HEK293T (cell line): ENCODE measurements at places on chromosomes 7 and 10.

- DNase-seq: no peak
Measured at GRCh38 chr7:128146052-128146451, 95.0 kb upstream of the LEP start.

GRCh38 chr7:130648580-130648979 lies 20.0 kb downstream of the COPG2 start:
- DNase-seq: no peak

GRCh38 chr7:37039131-37039749 lies 314.9 kb upstream of the AOAH start:
- DNase-seq: no peak

DNA sequence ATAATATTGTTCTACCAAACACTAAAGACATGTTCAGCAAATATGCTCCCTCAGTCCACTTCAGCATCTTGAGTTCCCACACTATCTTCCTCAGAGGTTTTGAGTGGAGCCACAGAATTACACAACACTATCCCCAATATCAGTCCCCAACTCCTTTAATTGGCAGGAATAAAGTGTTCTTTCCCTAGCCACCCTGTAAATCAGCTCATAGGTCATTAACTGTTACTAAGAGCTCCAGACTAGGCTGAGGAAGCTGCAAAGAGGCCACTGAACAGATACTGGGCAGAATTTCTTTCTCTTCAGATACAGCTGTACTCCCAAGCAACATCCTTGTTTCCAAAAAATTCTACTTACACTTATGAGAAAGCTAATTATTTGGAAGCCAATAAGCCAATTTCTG lies 11.6 kb upstream of the KAT6B start:
- no peak for DNase-seq

- no peak for DNase-seq
Measured at GRCh38 chr7:3955751-3956696, 655.0 kb downstream of the SDK1 start.

DNA sequence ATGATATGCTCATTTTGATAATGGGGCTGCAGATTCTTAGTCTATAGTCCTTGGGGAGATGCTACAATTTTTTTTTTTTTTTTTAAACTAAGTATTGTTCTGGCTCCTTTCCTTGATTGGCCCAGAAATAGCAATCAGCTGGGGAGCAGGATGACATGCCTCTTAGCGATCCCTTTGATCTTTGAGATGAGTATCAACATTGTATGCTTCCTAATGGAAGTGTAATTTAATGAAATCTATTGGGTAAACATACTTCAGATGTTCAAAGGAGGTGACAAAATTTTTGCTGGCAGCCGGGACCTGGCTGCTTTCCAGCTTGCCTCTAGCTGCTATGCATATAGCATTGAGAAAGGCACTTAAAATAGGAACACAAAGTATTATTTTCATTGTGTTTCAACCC lies 43.5 kb downstream of the VTI1A start:
- DNase-seq: no peak

GRCh38 chr10:76398043-76398710 lies 966.8 kb downstream of the LRMDA start:
- no peak for DNase-seq

DNA sequence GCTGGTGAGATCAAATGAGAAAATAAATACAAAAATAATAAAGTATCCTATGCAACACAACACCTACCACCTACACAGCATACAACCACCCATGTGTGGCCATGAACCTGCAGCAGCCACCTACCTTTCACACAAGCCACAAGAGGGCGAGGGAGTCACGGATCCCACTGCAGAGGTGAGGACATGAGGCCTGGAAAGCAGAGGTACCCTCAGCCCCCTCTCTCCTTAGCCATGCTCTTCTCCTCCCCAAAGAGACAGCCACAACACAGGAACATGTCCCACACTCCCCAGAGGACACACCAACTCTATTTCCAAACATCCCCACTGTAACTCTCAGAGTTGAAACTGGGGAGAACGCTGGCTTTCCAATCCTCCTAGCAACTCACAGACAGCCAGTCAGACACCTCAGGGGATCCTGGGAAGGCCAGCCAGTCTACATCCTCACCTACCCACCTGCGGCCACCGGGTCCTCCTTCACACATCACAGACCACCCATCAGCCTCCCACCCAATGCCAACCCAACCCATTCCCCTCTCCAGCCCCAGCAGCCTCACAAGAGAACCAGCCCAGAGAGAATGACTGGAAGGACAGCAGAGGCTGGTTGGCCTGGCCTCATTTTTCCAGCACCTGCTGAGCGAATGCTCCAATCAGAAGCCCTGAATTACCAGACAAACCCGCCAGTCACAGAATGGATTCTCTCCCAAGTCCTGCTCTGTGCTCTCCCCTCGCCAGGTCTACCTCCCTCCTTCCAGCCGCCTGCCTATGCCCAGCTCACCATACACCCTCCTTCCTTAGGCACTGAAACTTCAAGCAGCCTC lies 18.4 kb downstream of the DLG5 start:
- DNase-seq: peak; percentile 43

GRCh38 chr7:114519240-114519639 lies 104.6 kb downstream of the FOXP2 start:
- no peak for DNase-seq

GRCh38 chr10:103554488-103555324 lies 61.2 kb downstream of the NEURL1 start:
- DNase-seq: peak; percentile 65

- DNase-seq: no peak
Measured at GRCh38 chr7:108568801-108569380, 615 bp downstream of the THAP5 start.

DNA sequence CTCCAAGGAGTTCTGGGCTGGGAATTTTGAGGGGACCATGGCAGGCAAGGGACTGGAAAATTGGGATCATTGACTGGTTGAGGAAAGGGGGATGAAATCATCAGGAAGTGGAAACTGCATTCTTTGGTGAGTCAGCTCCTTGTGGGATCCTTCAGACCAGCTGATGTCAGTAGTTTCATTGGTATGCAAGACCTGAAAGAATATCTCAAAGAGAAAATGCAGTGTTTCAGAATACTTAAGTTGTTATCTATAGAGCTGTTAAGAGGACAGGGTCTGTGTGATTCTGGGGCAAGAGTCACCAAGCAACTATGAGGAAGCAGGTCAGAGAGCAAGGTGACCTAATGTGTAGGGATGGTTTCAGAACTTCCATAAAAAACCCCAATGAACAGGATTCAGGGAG lies 595.9 kb upstream of the AUTS2 start:
- DNase-seq: no peak

- no peak for DNase-seq
Measured at GRCh38 chr10:21482821-21483220, 42.7 kb downstream of the SKIDA1 start.

DNA sequence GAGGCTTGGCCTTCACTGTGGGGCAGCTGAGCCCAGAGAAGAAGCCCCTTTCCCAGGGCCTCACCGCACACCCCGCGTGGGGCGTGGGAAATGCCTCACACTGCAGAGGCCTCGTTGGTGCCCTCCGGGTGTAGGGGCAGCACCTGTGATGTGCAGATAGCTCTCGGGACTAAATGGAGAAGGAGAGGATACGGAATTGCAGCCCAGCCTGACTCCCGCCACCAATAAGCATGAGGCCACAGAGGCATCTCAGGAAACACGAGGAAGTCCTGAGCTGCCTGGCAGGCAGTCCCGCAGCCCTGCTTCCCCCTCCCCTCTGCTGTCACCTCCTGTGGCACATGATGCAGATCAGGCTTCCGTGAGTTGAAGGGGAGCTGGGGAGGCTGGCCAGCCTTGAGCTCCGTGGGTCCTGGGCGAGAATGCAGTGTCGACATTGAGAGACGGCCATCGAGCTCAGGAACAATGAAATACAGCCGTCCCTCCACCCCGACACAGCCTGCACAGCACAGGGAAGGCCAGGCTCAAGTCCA lies 59.6 kb upstream of the PPP2R2D start:
- no peak for DNase-seq

- no peak for DNase-seq
Measured at GRCh38 chr7:83996879-83997278, 197.7 kb downstream of the SEMA3A start.

DNA sequence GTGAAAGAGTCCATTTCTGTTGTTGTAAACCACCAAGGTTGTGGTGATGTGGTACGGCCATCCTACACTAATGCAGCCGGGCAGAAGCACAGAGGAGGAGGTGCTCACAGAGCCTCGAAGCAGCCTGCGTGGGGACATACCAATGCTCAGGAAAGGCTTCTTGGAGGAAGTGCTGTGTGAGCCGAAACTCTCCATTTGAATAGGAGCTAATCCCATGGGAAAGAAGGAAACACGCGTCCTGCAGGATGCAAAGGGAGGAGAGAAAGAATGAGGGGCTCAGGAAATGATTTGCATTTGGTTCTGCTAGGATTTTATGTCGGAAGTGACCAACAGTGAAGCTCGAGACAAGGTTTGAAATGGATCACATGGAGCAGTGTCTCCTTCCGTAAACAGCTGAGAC lies 477.9 kb upstream of the ANKRD30A start:
- no peak for DNase-seq

DNA sequence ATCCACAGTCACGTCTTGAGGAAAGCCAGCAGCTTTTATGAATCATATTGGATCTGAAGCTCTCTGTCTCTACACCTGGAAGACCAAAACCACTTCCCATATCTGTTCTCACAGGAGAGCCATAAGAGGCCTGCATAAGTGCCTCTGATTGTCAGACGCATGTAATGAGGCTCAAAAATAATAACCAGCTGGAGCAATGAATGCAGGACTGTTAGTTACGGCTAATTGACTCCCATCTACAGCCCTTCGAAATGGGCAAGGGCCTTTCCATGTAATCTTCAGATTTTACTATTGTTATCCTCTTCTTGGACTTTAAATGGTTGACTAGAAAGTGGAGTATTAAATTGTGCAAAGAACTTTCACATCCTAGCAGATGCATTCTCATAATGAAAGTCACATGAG lies 4.4 kb upstream of the SEMA3C start:
- no peak for DNase-seq

DNA sequence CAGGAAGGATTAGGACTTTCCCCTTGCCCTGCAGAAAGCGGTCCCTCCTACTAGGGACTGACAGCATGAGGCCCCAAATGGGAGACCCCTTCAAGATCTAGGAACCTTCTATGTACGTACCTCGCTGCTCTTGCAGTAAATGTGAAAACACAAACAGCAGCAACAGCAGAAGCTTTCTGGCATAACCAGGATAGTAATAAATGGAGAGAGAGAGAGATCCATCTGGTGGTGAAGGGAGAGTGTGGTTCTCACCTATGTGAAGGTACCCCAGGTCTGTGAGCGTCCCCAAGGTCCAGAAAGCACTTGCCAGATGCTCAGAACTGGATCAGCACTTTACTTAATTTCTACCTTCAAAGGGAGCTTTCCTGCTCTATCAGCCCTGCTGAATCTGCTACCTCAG lies 592.7 kb downstream of the PARD3 start:
- DNase-seq: no peak

DNA sequence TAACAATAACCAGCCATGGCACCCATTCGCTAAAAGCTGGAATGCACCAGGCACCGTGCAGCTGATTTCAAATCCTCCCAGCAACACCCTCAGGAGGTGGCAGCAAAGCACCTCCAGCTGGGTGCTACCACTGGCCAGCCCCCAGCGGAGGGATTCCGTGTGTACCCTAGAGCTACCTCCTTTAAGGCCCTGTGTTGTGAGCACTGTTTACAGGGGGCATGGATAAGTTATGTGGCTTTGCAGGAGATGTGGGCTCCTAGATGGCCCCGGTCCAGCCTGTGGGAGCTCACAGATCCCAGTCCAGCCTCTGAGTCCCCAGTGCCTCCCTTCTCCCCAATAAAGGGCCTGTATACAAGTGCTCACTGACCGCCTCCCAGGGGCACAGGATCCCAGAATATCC lies 27.1 kb downstream of the TNRC18 start:
- no peak for DNase-seq

DNA sequence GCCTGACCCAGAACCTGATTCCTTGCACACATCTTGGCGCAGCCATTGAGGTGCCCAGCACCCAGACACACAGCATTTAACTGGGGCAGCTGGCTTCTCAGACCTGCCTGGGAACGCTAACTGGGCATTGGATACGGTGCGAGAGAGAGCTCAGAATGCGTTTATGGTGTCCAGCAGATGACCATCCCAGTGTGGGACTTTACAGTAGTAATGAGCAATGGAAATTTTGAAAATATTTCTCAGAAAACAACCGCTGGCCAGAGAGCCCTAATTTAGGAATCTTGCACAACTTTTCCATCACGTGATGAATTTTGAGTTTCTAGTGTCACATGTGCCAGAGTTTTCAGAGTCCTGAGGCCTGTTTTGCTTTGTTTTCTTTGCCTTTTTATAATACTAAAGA lies 78.2 kb upstream of the SEC61G start:
- no peak for DNase-seq

DNA sequence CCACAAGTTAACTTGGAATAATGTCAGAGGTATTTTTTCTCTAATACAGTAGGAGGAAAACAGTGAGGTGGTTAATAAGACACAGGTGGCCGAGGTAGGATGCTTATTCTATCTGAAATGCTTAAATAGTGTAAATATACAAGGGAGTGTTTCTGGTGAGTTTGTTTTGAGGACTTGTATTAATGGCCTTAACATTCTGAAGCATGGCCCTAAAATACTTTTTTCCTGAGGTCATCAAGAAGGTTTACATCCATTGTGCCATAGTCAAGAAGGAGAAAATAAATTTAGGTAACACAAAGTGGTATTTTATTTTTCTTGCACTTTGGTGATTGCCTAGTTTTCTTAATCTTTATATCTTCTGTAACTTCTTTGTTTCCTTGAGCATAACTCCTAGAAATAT lies 18.8 kb downstream of the GNAI1 start:
- DNase-seq: no peak

DNA sequence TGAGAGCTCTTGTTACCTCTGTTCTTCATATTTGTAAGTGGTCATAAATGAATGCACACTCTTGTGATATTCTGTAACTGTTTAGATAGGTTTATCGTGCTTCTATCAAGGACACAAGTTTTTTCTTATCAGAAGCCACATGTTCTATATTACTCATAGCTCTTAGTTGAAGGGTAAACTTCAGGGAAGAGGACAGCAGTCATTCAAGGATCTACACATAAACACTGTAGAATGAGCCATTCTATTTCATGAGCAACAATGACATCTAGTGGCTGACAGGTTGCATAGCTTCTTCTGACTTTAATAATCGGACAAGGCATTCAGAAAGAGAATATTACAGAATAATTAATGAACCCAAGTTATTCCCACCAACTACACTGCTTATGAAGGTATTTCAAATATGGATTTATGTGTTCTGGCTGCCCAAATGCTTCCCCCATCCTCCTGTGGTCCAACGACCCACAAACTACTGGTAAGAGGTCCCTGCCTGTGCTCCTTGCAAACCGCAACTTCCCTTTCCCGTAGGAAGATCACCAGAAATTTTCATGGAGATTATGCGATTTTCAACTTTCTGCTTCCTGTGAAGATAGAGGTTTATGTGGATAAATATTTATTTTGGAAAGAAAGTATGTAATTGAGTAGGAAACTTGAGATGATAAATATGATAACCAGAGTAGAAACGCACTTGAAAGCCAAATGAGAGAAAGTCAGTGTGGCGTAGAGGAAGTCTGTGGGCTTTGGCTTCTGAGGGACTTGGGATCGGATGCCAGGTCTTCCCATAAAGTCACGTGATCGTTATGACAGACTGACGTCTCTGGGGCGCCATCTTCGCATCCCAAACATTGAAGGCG lies 16.8 kb upstream of the ABCB5 start:
- peak; percentile 49 for DNase-seq

DNA sequence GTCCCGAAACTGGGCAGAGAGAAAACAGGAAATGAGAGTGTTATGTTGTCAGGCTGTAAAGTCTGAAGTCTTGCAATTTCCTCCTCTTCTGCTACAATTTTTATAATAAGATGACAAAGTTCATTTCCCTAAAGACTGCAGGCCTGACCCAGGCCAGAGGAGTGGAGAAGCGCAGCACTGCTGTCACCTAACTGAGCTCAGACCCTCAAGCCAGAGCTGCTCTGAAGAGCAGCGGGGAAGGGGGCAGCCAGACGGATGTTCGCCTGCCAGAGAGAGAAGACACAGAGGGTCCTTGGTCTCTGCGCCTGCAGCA lies 12.6 kb upstream of the AOAH start:
- DNase-seq: no peak
